ENCODE measurements at places on chromosomes 7 and 10. TPM values are rescaled to one million over a fixed set of nuclear protein-coding genes. Genes with fewer than 3 reads are reported as not detected.

GRCh38 chr10:23270531-23270930 lies 74.1 kb downstream of the C10orf67 start:
- H3K27me3 ChIP-seq, result peaks cover 8% of the 10 kb centered on the region
- no peaks in the 10 kb centered on the region for H3K36me3 ChIP-seq
- H3K4me1 ChIP-seq, result no peaks in the 10 kb centered on the region
- no peak for DNase-seq
- H3K4me3 ChIP-seq, result no peak overlapping the region

GRCh38 chr10:100568912-100569311 lies 33.2 kb downstream of the HIF1AN start:
- H3K36me3 ChIP-seq, result no peaks in the 10 kb centered on the region
- H3K4me3 ChIP-seq, result no peak overlapping the region
- no peaks in the 10 kb centered on the region for H3K4me1 ChIP-seq
- H3K27me3 ChIP-seq, result peaks cover 12% of the 10 kb centered on the region
- no peak for DNase-seq
- H3K27ac ChIP-seq, result no peak overlapping the region

- H3K4me1 ChIP-seq, result peaks cover 4% of the 10 kb centered on the region
- H3K36me3 ChIP-seq, result no peaks in the 10 kb centered on the region
- H3K27ac ChIP-seq, result no peak overlapping the region
- DNase-seq, result peak; percentile 70
These were observed 181.6 kb upstream of the NEBL start for GRCh38 chr10:21078410-21079329.

- H3K27me3 ChIP-seq, result peaks cover 3% of the 10 kb centered on the region
- H3K4me1 ChIP-seq, result no peaks in the 10 kb centered on the region
- no peak overlapping the region for H3K4me3 ChIP-seq
- H3K27ac ChIP-seq, result no peak overlapping the region
- DNase-seq, result no peak
- H3K36me3 ChIP-seq, result no peaks in the 10 kb centered on the region
These were observed 15.2 kb downstream of the NPY start for GRCh38 chr7:24299192-24299591.

DNA sequence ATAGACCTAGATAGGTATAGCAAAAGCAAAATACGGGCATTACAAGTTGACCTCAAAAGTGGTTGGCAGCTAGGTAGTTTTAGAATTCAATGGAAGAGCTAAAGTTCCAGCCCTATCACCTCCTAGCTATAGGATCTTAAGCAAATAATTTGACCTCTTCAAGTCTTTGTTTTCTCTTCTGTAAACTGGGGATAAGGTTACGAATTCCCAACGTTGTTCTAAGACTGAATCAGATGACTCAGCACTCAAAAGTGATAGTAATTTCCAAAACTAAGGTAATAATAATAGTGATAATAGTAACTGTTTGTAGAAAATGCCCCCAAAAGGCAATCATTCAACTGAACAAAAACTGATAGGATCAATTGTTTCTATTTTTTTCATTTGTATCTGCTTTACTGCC lies 445.2 kb downstream of the KCNMA1 start:
- peaks cover 1% of the 10 kb centered on the region for H3K27me3 ChIP-seq
- H3K4me1 ChIP-seq, result no peaks in the 10 kb centered on the region
- H3K4me3 ChIP-seq, result no peak overlapping the region

DNA sequence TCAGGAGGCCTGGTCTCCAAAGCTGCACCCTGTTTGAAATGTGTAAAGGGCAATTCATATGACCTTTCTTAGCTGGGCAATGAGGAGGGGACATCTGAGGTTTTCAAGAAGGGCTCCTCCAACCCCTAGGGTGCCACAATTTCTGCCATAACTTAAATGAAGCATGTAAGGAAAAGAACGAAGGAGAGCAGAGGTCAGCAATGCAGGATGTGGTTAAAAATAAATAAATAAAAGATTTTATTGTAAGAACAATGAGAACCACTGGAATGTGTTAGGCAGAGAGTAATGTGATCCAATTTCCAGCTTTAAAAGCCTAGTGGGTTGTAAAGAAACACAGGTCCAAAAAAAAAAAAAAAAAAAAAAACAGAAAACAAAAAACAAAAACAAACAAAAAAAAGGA lies 673.1 kb downstream of the TNS3 start:
- no peak overlapping the region for H3K4me3 ChIP-seq
- no peaks in the 10 kb centered on the region for H3K27me3 ChIP-seq
- DNase-seq, result no peak
- peaks cover 2% of the 10 kb centered on the region for H3K36me3 ChIP-seq
- H3K27ac ChIP-seq, result no peak overlapping the region

- H3K4me3 ChIP-seq, result no peak overlapping the region
- H3K27ac ChIP-seq, result no peak overlapping the region
- H3K4me1 ChIP-seq, result peaks cover 23% of the 10 kb centered on the region
- no peak for DNase-seq
- H3K36me3 ChIP-seq, result no peaks in the 10 kb centered on the region
- H3K27me3 ChIP-seq, result no peaks in the 10 kb centered on the region
These were observed 91.6 kb downstream of the MYOF start for GRCh38 chr10:93390306-93391090.

DNA sequence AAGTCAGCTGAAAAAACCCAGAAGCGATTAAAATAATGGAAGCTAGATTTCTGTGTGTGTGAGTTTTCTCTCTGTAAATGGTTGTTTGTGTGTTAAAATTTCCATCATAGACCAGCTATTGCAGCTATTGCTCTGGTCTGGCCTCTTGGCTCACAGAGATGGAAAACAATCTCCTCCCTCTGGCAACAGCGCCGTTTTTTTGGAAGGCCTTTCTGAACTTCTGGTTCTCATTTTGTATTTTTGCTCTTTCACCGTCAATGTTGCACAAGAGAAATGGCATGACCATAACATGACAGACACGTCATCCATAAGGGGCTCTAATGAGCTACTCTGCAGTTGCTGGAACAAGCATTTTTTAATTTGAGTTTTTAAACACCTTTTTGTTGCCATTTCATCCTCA lies 91.0 kb downstream of the CUBN start:
- no peak for DNase-seq
- H3K36me3 ChIP-seq, result no peaks in the 10 kb centered on the region
- peaks cover 21% of the 10 kb centered on the region for H3K4me1 ChIP-seq
- H3K27ac ChIP-seq, result no peak overlapping the region
- H3K4me3 ChIP-seq, result no peak overlapping the region
- H3K27me3 ChIP-seq, result no peaks in the 10 kb centered on the region

- no peak overlapping the region for H3K27ac ChIP-seq
- DNase-seq, result no peak
- H3K27me3 ChIP-seq, result peaks cover 2% of the 10 kb centered on the region
- peaks cover 6% of the 10 kb centered on the region for H3K4me1 ChIP-seq
- H3K36me3 ChIP-seq, result no peaks in the 10 kb centered on the region
- H3K4me3 ChIP-seq, result no peak overlapping the region
These were observed 12.5 kb downstream of the STAG3 start for GRCh38 chr7:100190048-100190711.

- no peaks in the 10 kb centered on the region for H3K27me3 ChIP-seq
- H3K4me3 ChIP-seq, result no peak overlapping the region
- no peaks in the 10 kb centered on the region for H3K4me1 ChIP-seq
- H3K27ac ChIP-seq, result no peak overlapping the region
- DNase-seq, result no peak
These were observed 270.3 kb downstream of the BBS9 start for GRCh38 chr7:33399528-33400213.

DNA sequence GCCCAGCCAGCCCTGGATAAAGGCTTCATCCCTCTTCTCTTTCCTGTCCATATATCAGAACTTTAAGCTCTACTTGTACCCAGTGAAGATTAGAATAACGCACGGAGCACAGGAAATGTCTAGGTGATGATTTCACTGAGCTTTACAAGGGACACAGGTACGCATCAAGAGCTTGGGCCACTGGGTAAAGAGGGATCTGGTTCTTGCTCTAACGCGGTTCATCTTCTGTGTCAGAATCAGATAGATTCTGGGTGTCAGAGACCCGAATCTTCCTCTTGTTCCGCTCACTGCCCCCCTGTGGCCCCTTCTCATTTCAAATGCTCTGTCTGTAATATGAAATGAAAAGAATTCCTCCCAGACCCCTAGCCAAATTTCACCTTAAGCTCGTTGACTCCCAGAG lies 24.7 kb downstream of the IL2RA start:
- DNase-seq, result no peak
- no peaks in the 10 kb centered on the region for H3K27me3 ChIP-seq
- H3K4me1 ChIP-seq, result peaks cover 24% of the 10 kb centered on the region
- no peaks in the 10 kb centered on the region for H3K36me3 ChIP-seq
- no peak overlapping the region for H3K27ac ChIP-seq

GRCh38 chr10:51759896-51760534 lies 60.6 kb upstream of the CSTF2T start:
- H3K4me3 ChIP-seq, result no peak overlapping the region
- H3K4me1 ChIP-seq, result peaks cover 6% of the 10 kb centered on the region
- no peak for DNase-seq
- no peaks in the 10 kb centered on the region for H3K36me3 ChIP-seq

DNA sequence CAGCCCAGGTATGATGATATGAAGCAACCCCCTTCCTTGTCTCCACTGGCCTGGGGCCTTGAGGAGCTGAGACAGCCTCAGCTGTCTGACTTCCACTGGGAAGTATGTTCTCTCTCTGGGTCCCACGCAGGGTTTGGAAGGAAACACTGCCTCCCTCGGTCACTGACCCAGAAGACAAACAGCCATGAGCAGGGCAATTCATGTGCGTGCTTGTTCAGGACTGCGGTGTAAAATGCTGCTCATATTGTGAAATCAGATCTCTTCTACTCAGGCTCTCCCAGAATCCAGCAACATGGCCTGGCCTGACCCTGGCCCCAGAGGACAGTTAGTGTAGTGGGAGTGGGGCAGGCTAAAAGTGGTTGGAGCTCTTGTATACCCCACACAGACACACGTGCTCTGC lies 2.8 kb downstream of the CLCN1 start:
- no peaks in the 10 kb centered on the region for H3K27me3 ChIP-seq
- DNase-seq, result no peak
- peaks cover 5% of the 10 kb centered on the region for H3K36me3 ChIP-seq
- H3K4me3 ChIP-seq, result no peak overlapping the region
- peaks cover 11% of the 10 kb centered on the region for H3K4me1 ChIP-seq

DNA sequence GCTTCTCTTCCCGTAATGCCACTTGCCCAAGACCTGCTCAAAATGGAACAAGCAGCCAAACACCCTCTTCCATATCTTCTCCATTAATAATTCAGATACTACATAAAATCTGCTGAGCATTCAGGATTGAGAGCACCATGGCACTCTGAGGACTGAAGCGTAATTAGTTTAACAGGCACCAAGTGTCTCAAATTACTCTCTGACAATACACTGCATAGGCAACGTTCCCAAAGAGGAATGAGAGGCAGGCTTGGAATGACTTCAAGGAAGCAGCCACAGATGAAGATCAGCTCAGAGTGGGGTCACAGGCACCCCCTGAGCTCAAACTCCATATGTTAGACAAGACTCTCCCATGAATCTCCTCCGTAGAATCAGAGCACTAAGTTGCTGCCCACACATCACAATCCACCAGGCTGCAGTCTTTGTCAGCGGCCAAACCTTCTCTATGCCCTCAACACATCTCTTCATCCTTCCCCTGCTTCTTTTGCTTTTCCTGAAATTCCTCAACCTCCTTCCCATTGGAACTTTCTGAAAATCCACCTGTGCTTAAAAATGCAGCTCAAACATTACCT lies 4.7 kb upstream of the ABLIM1 start:
- peaks cover 18% of the 10 kb centered on the region for H3K4me1 ChIP-seq
- H3K36me3 ChIP-seq, result no peaks in the 10 kb centered on the region
- no peak for DNase-seq
- no peak overlapping the region for H3K27ac ChIP-seq

The FRG2B gene
- total RNA-seq, result not detected

The GIMAP1 gene
- not detected for total RNA-seq

The TMEM140 gene
- total RNA-seq, result not detected

The UBE2H gene
- total RNA-seq, result 43.4 TPM

The AKR1C8 gene
- not detected for total RNA-seq

The ARHGEF5 gene
- 2.7 TPM for total RNA-seq

The GATAD1 gene
- 38.7 TPM for total RNA-seq

The GLI3 gene
- total RNA-seq, result 141 TPM

All from neural crest cell (in vitro differentiated cells).